ENCODE measurements at places on chromosomes 7 and 10.

DNA sequence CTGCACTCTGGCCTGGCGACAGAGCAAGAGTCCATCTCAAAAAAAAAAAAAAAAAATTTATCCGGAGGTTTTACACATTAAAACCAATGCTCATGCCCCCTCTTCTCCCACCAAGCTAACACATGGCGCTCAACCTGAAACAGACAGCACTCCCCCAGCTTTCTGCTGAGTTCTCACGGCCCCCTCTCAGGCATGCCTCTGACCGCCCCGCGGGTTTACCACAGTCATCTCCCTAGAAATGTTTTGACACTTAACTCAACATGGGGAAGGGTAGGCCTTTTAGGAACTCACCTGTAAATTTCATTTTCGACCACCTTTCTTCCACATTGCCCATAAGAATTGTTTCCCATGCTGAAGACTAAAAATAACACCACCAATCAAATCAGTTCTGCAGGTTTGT, 9.3 kb downstream of the RCC1L start:
- no peak for ATAC-seq

DNA sequence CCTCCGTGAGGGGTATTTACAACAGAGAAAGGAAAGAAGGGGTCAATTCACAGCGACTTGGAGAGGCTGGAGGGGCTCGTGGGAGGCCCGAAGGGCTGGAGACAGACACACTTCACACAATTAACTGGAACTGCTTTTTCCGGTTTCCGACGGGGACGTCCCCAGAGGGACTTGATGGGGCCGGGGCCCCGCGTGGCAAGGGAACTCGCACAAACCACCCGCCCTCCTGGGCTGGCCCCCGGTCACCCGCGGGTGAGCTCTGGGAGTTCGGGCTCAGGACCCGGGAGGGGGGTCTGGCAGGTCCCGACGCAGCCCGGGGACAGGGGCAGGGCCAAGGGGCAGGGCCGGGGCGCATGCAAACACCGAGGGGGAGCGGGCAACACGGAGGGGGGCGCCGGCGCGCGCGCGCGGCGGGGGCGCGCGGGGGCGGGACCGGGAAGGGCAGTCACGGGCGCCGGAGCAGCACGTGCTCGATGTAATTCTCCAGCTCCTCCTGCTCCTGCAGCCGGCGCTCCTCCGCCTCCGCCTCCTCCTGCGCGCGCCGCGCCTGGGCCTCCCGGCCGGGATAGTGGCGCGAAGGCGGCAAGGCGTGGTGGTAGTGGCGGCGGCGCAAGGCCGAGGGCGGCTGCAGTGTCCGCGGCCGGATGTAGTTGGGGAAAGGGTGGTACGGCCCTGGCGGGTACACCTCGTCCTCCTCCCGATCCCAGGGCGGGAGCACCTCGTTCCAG, 2.7 kb downstream of the VGF start:
- no peak for ATAC-seq

DNA sequence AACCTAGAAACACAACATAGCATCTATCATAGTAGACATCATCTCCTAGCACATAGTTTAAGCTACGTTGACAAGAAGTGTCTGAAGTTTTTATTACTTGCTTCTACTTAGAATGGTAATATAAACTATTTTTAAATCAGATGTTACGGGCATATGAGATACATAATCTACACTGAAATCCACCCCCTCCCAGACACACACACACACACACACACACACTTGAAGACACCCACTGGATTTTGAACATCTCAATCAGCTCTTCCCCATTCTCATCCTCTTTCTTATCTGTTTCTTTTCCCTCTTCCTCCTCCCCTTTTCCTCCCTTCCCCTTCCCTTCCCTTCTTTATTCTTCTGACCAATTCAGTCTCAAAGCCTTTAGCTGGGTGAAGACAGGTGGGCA, 175.9 kb downstream of the PAXIP1 start:
- no peak for ATAC-seq

DNA sequence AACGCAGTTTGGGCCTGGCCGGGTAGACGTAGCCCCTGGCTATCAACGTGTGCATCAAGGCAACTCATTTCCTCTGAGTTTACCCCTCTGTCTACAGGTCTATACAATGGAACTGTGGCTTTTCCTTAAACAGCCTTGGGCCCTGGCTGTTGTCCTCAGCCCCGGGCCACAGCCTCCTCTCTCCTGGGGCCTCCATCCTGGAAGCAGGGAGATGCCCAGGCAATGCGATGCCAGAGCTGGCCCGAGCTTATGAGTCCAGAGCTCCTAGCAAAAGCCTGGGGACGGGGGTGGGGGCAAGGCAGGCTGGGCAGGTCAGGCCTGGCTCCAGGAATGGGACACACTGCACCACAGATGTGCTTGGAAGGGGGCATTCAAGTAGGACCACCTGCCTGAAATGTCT, 89.6 kb upstream of the SMNDC1 start:
- ATAC-seq = no peak

- ATAC-seq = no peak
Observed at GRCh38 chr7:3386423-3387190, 85.6 kb downstream of the SDK1 start.

DNA sequence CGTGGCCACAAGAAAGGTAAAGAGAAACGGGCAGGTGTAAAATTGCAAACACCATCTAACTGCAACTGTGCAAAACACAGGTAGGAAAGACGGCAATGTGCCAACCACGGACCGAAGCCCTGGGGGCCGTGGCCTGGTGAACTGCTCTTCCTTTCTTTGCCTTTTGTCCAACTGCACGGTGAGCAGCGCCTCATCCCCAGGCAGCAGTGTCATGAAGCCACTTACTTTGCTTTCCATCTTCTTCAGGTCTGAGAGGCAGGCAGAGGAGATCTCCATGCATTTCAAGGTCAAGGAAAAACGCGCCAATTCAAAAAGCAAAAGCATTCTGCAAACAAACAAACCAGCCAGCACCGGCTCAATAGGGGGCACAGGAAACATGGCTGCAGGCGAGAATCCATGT, 12.9 kb downstream of the CFAP46 start:
- ATAC-seq = no peak

- ATAC-seq = no peak
Observed at GRCh38 chr10:126177417-126178030, 210.8 kb downstream of the ADAM12 start.

GRCh38 chr10:3166496-3167290, 5.9 kb downstream of the PITRM1 start:
- no peak for ATAC-seq

- ATAC-seq = peak; percentile 47
Observed at GRCh38 chr10:70381471-70382421, 679 bp downstream of the LRRC20 start.
